ENCODE measurements at places on chromosomes 2 and 18. TPM values are rescaled to one million over a fixed set of nuclear protein-coding genes. Genes with fewer than 3 reads are reported as not detected.

IL36RN gene
- total RNA-seq, result not detected

DNA sequence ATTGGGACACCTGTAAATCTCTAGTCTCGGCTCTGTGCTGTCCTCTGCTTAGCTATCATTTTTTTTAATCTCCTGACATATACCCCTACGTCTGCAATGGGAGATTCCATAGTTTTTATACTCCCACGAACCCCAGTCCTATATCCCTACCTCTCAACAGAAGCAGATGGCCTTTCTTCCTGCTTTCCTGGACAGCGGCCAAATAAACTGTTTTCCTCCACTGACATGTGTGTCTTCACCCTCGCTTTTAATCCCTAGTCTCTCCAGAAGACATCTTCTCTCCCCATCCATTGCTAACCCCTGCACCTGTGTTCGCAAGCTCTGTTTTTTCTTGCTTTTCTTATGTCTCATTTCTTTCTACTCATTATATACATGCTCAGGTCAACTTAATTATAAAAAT is 395.4 kb downstream of the EPHA4 start:
- H3K27ac ChIP-seq, result no peak overlapping the region
- no peak for DNase-seq
- no peaks in the 10 kb centered on the region for H3K27me3 ChIP-seq
- H3K4me3 ChIP-seq, result no peak overlapping the region

GRCh38 chr2:39606585-39606984 is 59.1 kb upstream of the TMEM178A start:
- H3K36me3 ChIP-seq, result no peaks in the 10 kb centered on the region
- no peak for DNase-seq
- no peak overlapping the region for H3K4me3 ChIP-seq
- H3K27ac ChIP-seq, result no peak overlapping the region
- H3K27me3 ChIP-seq, result no peaks in the 10 kb centered on the region

MC2R gene
- not detected for total RNA-seq

DNA sequence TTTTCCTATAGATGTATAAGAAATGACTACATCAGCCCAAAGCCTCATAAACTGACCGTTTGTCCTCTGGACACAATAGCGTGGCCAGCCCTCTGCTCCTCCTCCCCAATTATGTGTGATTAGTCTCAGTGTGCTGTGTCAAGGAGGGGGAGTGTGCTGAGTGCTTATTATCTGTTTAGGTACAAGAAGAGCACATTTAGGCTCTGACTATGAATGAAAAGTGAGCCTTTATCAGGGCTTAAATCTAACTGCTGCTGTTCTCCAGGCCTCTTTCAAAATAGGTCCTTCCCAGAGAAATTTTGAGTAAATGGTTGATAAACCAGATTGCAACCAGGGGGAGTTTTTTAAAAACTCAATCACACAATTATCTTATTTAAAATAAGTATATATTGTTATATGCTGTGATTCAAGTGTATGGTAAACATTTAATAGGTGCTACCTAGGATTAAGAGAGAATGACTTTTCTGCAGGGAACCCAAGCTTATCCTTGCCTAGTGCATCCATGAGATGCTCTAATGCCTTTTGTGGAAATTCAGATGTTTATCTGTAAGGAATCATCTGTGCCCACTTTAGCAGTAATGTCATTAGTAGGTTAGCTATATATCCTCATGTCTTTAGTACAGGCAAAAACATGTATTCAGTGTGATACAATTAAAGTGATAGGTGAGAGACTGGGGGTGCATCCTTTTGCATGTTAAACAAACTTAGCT is 168.7 kb upstream of the SIX3 start:
- DNase-seq, result no peak
- no peaks in the 10 kb centered on the region for H3K27me3 ChIP-seq
- no peak overlapping the region for H3K27ac ChIP-seq
- H3K4me3 ChIP-seq, result no peak overlapping the region
